ENCODE measurements at places on chromosomes 2 and 18.
A peak's percentile ranks its signal among the peaks of the same experiment; 100 is the strongest.

GRCh38 chr2:86055314-86055713 is 50.4 kb downstream of the POLR1A start:
- H3K36me3 ChIP-seq, result peaks cover 41% of the 10 kb centered on the region
- H3K27ac ChIP-seq, result no peak overlapping the region
- DNase-seq, result no peak

DNA sequence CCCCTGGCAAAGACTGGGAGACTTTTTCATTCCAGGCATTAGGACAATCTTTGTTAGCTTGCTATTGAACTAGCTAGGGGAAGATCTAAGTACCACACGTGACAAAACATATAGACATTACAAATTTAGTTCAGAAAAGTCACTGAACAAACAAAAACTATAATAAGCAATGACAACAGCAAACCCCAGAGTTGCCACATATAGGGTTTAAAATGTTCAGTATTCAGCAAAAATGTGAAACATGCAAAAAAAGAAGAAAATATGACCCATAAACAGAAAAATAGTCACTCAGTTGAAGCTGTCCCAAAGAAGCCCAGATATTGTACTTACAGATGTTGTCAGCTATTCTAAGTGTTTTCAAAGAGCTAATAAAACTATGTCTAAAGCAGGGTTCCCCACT is 431.1 kb upstream of the CDH2 start:
- no peaks in the 10 kb centered on the region for H3K4me1 ChIP-seq
- no peak for DNase-seq
- H3K36me3 ChIP-seq, result no peaks in the 10 kb centered on the region

- no peaks in the 10 kb centered on the region for H3K27me3 ChIP-seq
- H3K4me3 ChIP-seq, result no peak overlapping the region
- DNase-seq, result no peak
These were observed 143.6 kb upstream of the HNRNPA3 start for GRCh38 chr2:177068967-177069366.

- no peak overlapping the region for H3K27ac ChIP-seq
- no peak overlapping the region for H3K4me3 ChIP-seq
- H3K4me1 ChIP-seq, result no peaks in the 10 kb centered on the region
- no peaks in the 10 kb centered on the region for H3K27me3 ChIP-seq
These were observed 156.8 kb downstream of the ANTXR1 start for GRCh38 chr2:69169655-69170389.

DNA sequence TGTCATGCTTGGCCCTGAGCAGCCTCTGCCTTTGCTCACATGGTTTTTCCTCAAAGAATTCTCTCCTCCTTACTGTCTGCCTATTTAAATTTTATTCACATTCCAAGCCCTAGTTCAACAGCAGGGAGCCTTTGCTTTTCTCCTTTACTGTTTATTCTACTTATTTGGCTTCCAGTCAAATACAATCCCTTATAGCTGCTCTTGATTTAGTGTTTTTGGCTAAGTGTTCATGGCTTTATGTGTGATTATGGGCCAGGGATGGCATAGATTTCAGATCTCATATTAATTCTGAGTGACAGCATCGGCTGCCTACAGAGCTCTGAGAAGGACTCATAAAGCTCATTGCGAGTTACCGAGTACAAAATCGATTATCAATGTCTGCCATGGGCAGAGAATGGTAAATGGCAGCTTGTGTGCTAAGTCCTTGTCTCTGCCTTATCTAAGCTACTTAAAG is 106.7 kb downstream of the METTL8 start:
- no peak for DNase-seq
- no peaks in the 10 kb centered on the region for H3K27me3 ChIP-seq
- H3K4me3 ChIP-seq, result no peak overlapping the region
- peaks cover 8% of the 10 kb centered on the region for H3K4me1 ChIP-seq
- H3K27ac ChIP-seq, result peak overlapping the region; percentile 76
- H3K36me3 ChIP-seq, result no peaks in the 10 kb centered on the region

GRCh38 chr2:115678129-115678528 is 1235.7 kb downstream of the DPP10 start:
- no peaks in the 10 kb centered on the region for H3K4me1 ChIP-seq
- no peak overlapping the region for H3K27ac ChIP-seq

GRCh38 chr2:164739966-164740365 is 101.7 kb downstream of the COBLL1 start:
- no peaks in the 10 kb centered on the region for H3K36me3 ChIP-seq
- no peaks in the 10 kb centered on the region for H3K27me3 ChIP-seq
- no peak for DNase-seq
- H3K4me3 ChIP-seq, result no peak overlapping the region

- H3K27ac ChIP-seq, result no peak overlapping the region
- no peaks in the 10 kb centered on the region for H3K4me1 ChIP-seq
- H3K4me3 ChIP-seq, result no peak overlapping the region
- no peak for DNase-seq
- H3K27me3 ChIP-seq, result no peaks in the 10 kb centered on the region
These were observed 101.6 kb upstream of the DLX2 start for GRCh38 chr2:172204309-172204708.

- no peak overlapping the region for H3K27ac ChIP-seq
- H3K4me3 ChIP-seq, result no peak overlapping the region
- no peak for DNase-seq
- H3K4me1 ChIP-seq, result no peaks in the 10 kb centered on the region
- no peaks in the 10 kb centered on the region for H3K27me3 ChIP-seq
These were observed 97.8 kb upstream of the SP3 start for GRCh38 chr2:174062934-174063333.

DNA sequence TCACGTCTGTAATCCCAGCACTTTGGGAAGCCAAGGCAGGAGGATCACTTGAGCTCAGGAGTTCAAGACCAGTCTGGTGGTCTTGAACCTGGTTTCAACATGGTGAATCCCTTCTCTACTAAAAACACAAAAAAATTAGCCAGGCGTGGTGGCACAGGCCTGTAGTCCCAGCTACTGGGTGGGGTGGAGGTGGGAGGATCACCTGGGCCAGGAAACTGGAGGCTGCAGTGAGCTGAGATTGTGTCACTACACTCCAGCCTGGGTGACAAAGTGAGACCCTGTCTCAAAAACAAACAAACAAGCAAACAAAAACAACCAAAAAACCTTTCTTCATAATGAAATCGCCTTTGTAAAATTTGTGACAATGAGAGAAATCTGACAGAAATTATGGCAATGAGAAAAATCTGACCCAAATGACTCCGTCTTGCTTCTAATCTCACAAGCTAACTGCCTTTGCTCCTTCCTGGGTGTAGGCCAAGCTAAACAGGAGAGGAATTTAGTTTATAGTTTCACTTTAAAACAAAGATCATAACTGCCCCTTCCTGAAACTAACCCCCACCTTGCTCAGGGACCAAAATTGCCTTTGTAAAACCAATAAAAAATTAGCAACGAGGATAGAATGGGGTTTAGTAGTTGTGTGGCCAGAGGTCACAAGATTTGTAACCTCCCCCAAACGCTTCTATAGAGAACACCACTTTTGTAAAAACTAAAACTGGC is 60.7 kb upstream of the KIF5C start:
- peaks cover 5% of the 10 kb centered on the region for H3K27me3 ChIP-seq
- no peak for DNase-seq
- H3K27ac ChIP-seq, result no peak overlapping the region
- H3K4me1 ChIP-seq, result peaks cover 9% of the 10 kb centered on the region

- peak overlapping the region; percentile 96 for H3K27ac ChIP-seq
- no peaks in the 10 kb centered on the region for H3K36me3 ChIP-seq
- DNase-seq, result no peak
These were observed 50.8 kb downstream of the EPHA4 start for GRCh38 chr2:221521233-221521845.

DNA sequence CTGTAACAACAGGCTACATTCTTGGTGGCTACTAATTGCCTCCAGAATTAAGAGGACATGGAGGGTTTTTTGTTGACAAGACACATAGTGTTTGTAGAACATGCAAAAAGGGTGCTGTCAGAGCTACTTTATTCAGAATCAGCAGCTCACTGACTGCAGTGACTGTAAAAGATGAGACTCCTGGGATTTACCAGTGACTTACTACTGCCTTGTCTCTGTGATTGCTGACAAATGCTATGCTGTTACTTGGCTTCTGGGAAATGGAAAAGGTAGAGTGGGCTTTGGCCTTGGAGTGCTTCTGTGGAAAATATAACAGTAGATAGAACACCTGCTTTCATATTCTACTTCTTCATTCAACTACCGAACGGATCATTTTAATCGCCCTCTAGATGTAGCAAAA is 47.8 kb downstream of the GREB1L start:
- no peaks in the 10 kb centered on the region for H3K4me1 ChIP-seq
- no peaks in the 10 kb centered on the region for H3K36me3 ChIP-seq
- H3K27ac ChIP-seq, result no peak overlapping the region
- no peak overlapping the region for H3K4me3 ChIP-seq
- no peaks in the 10 kb centered on the region for H3K27me3 ChIP-seq
- DNase-seq, result no peak

- peaks cover 19% of the 10 kb centered on the region for H3K27me3 ChIP-seq
- H3K4me3 ChIP-seq, result no peak overlapping the region
- H3K4me1 ChIP-seq, result peaks cover 21% of the 10 kb centered on the region
- H3K27ac ChIP-seq, result no peak overlapping the region
These were observed 48.3 kb downstream of the LAMA3 start for GRCh38 chr18:23737578-23737977.

DNA sequence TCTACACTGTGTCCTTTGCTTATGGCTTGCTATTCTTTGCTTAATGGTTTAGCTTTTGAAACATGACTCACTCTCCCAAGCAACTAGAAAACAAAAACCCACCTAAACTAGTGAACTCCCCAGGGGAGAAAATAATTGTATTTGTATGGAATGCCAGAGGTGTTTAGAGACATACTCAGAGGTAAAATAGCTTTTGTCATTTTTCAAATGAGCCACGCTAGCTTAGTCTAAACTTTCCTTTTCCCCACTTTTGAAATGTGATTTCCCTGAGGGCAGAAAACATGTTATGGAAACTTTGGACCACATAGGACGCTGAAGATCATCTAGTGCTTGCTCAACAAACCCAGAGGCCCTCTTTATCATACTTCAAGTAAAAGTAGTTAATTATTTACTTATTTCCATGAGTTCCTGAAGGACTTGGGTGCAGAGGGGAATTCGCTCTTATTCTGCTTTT is 16.5 kb upstream of the CYTIP start:
- DNase-seq, result no peak
- no peak overlapping the region for H3K27ac ChIP-seq

DNA sequence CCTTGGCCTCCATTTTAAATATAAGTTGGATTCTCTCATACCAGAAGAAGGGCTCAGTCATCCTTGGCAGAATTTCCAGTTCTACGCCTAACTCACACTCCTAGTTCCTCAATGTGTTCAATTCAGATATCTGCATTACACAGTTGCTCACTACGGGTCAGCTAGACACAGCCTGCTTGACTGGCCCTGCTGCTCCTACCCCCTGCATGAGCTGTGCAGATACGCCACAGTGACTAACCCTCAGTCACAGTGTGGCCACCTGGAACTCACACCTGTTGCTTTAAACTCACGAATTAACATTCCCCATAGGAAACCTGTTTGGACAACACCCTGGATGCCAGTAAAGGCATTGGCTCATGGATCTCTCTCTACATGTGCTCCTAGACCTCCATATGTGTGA is 429.6 kb downstream of the NCKAP5 start:
- H3K27me3 ChIP-seq, result no peaks in the 10 kb centered on the region
- no peak overlapping the region for H3K27ac ChIP-seq
- H3K4me1 ChIP-seq, result no peaks in the 10 kb centered on the region
- H3K36me3 ChIP-seq, result no peaks in the 10 kb centered on the region
- no peak overlapping the region for H3K4me3 ChIP-seq

GRCh38 chr2:241767464-241768250 is 9.0 kb upstream of the GAL3ST2 start:
- H3K27ac ChIP-seq, result no peak overlapping the region
- no peak for DNase-seq
- peaks cover 39% of the 10 kb centered on the region for H3K4me1 ChIP-seq
- no peaks in the 10 kb centered on the region for H3K36me3 ChIP-seq
- H3K27me3 ChIP-seq, result no peaks in the 10 kb centered on the region

DNA sequence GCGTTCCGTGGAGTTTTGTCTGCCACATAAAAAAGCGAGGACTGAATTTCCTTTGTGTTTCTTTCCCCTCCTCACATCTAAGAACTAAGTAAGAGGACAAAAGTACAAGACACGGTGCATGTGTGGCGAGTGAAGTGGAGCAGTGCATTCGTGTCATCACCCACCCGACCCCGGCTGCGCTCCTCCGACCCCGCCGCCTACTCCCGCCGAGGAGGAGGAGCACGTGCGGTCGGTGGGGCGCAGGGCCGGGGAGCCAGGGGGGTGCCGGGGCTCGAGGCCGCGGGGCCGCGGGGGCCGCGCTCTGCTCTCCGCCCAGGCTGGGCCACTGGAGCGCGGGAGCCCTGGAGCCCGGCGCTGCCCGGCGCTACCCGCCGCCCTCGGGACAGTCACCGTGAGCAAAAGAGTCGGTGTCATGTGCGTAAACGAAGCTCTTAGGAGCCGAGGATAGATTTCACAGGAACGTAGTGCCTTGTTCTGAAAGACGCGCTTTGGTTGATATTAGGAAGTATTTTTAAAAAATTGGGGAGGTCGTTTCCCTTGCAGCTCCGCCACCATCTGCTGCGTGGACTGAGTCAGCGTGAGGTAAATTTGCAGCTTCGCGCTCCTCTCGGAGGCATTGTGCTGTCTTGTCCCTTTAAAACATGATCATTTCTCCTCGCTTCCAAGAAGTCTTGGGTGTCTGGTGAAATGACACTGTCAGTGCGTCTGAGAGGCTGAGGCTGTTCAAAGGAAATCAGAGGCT is 11.0 kb downstream of the TBR1 start:
- H3K4me1 ChIP-seq, result peaks cover 27% of the 10 kb centered on the region
- no peak overlapping the region for H3K27ac ChIP-seq
- peaks cover 43% of the 10 kb centered on the region for H3K27me3 ChIP-seq

GRCh38 chr2:71787476-71788185 is 334.3 kb downstream of the DYSF start:
- no peak overlapping the region for H3K4me3 ChIP-seq
- no peak for DNase-seq
- no peaks in the 10 kb centered on the region for H3K27me3 ChIP-seq
- no peaks in the 10 kb centered on the region for H3K36me3 ChIP-seq
- H3K27ac ChIP-seq, result no peak overlapping the region
- no peaks in the 10 kb centered on the region for H3K4me1 ChIP-seq
